Fibroblast of skin of scalp (primary cell): ENCODE measurements at places on chromosomes 1 and 21.

- no peak for DNase-seq
Measured at GRCh38 chr1:210978316-210978973, 155.5 kb downstream of the KCNH1 start.

GRCh38 chr1:175802407-175803123 lies 59.2 kb upstream of the TNR start:
- no peak for DNase-seq

DNA sequence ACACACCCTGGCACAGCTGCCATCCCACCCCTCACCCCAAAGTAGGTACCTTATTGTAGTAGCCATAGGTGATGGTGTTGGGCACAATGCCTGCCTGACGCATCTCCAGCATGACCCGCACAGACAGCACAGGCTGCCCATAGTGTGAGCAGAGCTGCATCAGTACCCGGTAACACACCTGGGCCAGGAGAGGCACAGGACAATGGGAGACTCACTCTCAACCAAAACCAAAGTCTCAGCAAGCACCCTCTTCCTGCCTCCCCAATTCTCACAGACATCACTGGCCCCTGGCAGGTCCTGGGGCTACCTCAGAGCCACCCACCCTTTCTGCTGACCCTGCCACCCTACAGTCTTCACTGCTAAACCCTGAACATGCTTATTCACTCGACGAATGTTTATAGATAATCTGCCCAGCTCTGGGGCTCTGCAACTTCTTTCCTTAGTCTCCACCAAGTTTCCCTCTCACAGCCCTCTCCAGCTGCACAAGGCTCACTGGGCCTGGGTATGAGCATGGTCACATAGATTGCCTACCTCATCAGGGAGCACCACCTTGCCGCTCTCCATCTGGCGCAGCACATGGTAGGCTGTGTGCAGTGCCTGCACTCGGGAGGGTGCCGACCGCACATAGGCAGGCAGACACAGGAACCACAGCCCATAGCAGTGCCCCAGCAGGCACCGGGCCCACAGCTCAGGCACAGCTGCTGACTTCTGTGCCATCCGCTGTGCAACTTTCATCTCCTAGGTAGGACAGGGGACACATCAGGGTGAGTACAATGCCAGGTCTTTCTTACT lies 10.3 kb downstream of the DENND4B start:
- DNase-seq = no peak

DNA sequence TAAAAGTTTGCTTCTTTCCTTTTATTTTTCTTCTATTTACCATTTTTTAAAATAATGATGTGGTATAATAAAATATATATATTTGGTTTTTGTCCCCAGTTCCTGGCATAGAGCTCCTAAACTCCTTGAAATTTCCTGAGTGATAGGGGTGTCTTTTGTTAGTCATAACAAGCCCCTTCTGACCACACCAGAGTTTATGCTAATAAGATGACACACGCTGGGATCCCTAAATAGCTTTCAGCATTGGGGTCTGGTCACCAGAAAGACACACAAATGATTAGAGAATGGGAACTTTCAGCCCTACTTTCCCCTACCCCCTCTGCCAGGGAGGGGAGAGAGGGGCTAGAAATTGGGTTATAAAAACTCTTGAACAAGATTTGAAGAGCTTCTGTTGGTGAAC lies 56.2 kb downstream of the COL24A1 start:
- no peak for DNase-seq

DNA sequence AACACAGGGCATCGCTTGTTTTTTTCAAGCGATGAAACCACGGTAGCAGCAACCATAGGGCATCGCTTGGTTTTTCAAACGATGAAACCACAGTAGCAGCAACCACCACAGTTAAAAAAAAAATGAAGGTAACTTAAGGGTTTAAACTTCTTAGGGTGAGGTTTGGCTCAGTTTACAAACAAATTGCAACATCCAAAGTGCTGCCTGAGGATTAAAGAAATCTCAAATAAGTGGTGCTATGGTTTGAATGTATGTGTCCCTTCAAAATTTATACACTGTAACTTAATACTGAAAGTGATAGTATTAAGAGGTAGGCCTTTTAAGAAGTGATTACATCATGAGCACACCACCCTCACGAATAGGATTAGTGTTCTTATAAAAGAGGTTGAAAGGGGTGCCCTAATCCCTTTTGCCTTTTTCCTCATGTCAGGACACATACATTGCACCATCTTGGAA lies 6.4 kb upstream of the GBP5 start:
- no peak for DNase-seq

DNA sequence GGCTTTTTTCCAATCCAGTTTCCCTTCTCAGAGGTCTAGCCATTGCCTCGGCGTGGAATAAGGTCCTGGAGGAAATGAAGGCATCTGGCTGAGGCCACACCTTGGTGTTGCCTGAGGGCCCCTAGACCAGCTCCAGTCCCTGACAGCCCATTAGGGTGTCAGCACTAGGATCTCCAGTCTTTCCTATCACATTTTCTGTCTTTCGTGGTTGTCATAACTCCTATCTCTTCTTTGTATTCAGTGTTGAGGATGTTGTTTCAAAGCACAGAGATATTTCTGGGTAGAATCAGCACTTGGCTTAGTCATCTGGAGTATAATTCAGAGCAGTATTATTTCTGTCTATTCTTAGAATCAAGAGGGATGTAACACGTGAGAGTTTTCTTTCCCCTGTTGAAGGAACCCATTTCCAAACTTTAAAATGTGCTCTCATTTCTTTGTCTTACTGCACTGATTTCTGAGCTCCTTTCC lies 844.3 kb downstream of the KCNT2 start:
- peak; percentile 3 for DNase-seq

- no peak for DNase-seq
Measured at GRCh38 chr1:37437087-37437486, 37.3 kb upstream of the ZC3H12A start.

DNA sequence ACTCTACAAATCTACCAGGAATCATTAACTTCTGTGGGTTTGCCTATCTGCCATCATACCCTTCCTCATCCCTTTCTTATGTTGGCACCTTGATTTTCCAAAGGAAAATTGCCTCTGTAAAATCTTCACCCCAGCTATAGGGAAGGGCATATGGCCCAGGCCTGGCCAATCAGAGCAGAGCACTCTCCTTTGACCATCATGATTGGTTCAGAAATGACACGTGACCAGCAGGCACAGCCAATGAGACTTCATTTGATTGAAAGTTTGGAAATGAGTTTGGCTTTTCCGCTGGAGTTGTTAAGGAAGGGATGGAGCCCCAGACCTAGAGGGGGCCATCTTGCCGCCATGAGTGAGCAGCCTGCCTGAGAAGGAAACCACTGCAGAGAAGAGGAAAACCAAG lies 35.1 kb upstream of the IFFO2 start:
- DNase-seq = no peak

DNA sequence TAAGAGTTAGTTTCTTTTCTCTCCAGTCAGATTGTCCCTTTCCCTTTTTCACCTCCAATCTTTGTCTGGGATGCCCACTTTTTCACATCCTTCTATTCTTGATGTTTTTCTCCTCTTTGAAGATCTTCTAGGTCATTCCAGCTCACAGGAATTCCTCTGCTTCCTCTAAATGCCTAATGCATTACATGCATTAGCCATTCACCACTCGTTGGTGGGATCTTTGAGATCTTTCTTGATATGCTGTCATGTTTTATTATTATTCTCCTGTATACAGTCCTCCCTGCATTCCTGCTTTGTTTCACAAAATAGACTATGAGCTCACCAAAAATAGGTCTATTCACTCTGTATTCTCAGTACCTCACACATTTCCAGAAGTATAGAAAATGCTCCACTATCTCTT lies 129.0 kb downstream of the LYPLAL1 start:
- DNase-seq = peak; percentile 45

DNA sequence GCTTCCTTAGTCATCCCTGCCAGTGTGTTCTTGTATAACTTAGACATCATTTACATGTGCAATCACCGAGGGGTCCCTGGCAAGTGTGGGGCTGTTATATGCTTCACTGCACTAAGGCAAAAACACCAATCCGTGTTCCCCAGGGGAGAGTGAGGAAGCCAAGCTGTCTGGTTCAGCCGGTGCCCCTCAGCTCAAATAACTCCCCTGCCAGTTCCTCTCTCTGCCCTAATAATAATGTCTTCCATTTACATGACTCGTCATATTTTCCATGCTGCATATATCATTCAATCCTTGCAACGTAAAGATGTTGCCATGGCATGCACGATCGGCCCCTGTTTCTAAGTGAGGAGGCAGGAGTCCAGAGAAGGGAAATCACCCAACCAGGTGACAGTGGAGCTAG lies 24.4 kb upstream of the NDC1 start:
- DNase-seq = no peak

GRCh38 chr1:184493987-184494388 lies 107.2 kb downstream of the C1orf21 start:
- DNase-seq = no peak

DNA sequence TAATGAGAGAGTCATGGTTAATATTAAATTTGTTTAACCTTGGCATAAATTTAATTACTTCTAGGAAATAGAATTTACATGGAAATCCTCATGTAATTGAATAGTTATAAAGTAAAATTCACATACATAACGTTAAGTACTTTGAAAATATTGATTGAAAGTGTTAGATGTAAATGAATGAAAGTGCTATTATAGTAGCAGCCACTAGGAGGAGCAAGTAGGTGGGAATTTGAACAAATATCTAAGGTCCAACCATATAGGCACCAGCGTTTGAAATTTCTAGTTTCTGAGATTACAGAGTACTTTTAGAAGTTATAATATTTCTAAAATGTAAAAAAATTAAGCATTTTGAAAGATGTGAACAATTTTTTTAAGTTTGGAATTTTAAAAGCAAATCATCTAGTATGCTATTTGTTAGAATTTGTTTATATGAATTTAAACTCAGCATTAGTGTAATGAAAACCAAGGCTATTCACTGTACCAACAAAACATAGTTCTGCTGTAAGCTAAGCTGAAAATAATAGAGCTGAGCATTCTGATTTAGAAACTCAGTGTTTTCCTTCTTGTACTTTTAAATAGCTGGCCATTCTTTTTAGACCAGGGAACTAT lies 3.3 kb downstream of the B3GALT2 start:
- DNase-seq = peak; percentile 66

DNA sequence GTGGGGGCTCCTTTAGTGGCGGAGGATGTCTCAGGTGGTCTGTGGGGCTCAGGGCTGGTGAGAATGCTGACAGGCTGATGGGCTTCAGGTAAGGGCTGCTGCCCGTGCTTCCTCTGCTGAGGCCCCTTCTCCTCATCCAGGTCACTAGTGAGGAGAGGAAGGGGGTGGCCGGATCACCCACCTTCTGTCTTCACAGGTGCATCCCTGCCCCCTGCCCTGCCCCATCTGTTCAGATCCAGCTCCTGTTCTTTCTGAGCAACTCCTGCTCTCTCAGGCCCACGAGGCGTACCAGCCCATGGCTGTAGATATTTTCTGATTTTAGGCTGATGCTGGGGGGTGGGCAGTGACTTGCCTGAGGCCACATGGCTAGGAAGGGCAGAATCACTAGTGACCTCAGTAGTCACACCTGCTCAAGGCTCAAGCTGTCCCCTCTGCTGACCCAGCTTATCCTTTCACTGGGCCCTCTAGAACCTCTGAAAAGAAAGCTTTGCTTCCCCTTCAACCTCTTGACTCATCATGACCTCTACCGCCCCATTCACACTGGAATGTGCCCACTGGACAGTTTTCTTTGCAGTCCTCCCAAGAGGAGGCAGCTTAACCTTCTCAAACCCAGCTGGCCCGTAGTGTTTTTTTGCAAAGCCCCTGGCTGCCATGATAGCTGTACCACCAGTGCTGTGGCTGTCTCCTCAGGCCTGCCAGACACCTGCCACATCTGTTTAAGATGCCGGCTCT lies 14.8 kb downstream of the DCST2 start:
- no peak for DNase-seq

- no peak for DNase-seq
Measured at GRCh38 chr1:53349968-53350852, 22.3 kb upstream of the LRP8 start.

DNA sequence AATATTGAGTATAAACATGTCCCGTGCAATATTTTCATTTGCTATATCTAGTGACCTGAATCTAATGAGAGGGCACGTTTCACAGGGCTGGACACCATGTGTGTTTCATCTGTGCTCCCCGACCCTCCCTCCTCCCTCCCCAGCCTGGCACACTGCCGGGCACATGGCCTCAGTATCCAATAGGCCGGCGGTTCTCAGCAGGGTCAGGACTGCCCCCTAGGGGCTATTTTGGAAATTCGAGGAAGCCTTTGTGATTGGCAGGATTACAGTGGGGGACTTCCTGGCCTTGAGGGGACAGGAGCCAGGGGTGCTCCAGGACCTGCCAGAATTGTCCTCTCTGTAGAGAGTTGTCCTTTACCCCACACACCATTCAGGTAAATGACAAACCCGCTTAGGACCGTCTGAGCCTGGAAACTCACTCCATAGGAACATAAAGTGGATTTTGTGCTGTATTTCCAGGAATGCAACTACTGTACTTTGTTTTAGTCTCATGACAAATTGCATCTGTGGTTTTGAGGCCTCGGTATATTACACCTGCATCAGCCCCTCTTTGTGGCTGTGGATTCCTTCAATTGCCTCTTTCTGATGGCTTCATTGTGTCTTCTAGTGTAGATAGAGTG lies 109.5 kb upstream of the SIM2 start:
- peak; percentile 54 for DNase-seq

- DNase-seq = no peak
Measured at GRCh38 chr1:44284184-44284583, 70.9 kb downstream of the ERI3 start.
